NCI-H2171 (cell line): ENCODE measurements at places on chromosomes 3 and 15.

DNA sequence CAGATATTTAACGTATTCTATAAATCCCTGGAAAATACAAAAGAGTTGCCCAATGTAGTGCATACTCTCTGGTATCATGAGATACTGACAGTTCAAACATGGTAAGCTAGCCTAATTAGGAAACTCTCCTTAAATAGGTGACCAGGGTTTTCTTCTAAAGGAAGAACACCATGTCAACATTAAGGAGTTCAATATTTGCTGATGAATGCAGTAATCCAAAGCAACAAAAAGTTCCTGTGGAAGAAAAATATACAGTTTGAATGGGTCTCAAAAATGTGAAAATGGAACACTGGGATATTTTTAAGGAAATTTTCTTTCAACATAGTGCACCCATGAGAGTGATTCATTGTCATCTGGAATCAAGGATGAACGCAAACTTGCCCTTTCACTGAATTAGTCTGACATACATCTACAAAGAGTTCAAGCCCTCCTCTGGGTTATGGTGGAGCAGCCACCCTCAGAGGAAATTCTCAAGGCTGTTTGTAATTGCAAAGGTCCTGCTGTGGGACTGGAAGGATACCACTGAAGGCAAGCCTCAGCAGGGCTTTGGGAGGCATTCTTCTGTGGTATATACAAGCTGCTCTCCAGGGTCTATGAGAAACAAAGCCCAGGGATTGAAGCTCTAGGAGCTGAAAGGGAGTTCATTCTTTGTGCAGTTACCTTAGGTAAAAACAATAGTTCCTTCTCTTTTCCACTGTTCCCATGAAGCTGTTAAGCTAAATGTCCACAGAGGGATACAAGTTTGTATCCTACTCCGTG, 700.3 kb downstream of the TUSC7 start:
- no peak for DNase-seq

DNA sequence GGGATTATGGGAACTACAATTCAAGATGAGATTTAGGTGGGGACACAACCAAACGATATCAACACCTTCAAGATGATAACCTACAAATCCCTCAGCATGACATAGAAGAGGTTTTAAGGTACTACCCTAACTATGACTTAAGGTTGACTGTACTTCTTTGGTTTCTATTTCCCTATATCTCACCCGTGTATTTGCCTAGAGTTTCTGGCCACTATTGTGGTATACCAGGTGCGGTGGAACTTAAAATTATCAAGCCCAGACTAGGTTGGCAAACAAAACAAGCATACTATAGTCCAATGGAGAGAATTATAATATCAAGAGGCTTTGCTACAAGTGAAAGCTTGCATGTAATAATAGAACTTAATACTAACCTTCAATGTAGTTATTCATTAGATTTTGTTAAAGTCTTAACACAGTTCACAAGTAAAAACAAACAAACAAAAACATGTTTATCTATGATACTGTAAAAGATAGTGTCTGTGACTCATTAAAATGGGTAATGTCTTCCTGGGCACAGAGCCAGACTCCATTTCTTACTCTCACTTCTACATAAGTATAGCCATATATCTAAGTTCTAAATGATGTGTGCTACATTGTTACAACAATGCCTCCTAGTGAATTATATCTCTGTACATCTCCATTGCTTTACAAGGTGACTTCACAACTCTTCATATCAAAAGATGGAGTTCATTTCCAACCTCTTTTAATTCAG, 479.1 kb downstream of the ZBBX start:
- DNase-seq: no peak

DNA sequence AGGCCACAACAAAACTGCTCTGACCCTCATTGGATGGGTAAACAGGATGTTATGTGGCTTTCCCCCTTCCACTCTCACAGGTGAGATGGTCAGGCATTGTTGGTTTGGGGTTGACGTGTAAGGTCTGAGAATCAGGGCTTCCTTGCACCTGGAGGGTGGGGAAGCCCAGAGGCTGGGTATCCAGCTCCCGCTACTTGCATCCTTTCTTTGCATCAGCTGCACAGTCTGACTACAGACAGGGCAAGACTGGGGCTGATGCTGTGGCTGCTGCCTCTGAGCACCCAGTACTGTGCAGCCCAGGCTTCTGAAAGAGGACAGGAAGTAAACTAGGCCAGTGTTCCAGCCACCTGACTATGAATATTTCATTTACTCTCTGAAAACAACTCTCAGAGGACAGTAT, 58.0 kb upstream of the ATP2B2 start:
- no peak for DNase-seq

DNA sequence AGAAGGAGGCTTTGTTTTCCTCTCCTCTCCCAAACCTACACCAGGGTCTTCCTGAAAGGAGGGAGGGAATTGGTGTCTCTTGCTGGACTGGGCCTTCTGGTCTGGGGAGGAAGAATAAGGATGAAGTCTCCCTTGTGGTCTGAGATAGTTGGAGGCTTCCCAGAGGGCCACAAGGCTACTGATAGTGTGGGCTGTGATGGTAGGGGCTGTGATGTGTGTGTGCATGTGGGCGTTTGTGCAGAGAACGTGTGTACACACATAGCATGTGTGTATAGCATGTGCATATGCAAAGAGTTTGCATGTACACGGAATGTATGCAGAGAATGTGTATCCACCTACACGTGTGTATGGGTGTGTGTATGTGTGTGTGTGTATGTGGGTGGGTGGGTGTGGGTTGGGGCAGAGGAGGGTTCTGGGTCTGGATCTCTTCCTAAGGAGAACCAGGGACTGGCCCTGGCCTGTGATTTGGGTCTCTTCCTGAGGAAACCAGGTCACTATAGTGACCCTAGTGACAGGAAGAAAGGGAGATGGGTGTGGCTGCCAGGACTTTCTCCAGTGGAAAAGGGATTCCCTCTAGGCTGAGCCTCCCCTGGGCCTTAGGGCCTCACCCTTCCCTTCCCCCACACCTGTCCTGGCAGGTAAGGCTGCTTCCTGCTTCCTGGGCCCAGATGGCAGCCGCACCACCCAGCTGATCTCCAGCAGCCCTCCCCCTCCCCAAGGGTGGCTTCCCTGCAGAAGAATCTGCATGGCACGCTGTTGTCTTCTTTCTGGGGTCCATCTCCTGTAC, 1.7 kb downstream of the FLNB start:
- no peak for DNase-seq

DNA sequence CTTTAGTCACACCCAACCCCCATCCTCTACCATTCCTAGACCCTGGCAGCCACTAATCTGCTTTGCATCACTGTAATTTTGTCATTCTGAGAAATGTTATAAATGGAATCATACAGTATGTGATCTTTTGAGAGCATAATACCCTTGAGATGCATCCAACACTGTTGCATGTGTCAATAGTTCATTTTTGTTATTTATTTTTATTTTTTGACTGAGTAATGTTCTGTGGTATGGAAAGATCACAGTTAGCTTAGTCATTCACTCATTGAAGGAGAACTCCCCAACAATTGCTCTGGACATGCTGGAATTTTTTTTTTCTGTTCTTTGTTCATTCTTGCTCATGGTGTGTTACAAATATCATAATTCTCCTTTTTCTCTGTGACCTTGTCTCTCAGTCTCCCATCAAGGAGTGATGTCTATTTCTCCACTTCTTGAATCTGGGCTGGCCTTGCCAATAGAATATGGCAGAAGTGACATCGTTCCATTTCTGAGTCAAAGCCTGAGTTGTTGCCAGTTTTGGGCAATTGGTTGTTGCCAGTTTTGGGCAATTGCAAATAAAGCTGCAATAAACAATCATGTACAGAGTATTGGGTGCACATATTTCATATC, 6.8 kb upstream of the ADPGK start:
- no peak for DNase-seq

GRCh38 chr15:97972366-97972765, 11.9 kb downstream of the ARRDC4 start:
- peak; percentile 18 for DNase-seq

DNA sequence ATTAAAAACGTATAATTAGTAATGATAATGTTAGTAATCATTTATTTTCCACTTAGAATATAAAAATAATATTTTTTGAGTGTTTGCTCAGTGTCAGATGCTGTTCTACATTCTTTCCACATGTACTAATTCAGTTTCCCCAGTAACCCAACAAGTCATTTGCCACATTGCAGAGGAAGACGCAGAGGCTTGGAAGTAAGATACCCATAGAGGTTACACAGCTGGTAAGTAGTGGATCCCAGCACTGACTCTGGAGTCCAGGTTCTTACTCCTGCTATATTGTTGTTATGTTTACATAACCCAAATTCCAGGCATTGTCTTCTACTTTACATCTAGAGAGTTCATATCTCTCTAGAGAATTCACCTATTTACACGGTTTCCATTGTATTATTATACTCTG, 48.2 kb upstream of the MYO5C start:
- DNase-seq: no peak

- no peak for DNase-seq
Observed at GRCh38 chr3:64244011-64244942, 19.0 kb upstream of the PRICKLE2 start.

DNA sequence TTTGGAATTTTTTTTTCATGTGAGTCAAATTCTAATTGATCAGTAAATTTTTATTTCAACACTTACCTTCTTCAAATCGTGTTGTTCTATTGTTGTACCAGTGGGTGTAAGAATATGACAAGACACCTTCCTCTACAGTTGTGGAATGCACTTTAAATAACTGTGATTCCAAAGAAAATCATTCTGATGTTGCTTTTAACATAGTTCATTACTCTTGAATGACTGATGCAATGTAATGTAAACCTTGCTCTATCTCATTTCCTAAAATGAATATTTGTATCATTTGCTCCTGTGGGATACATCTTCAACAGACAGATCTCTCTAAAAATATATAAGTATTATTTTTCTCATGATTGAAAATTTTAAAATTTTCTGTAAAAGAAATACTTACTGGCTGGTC, 313.4 kb downstream of the RBMS3 start:
- DNase-seq: no peak

DNA sequence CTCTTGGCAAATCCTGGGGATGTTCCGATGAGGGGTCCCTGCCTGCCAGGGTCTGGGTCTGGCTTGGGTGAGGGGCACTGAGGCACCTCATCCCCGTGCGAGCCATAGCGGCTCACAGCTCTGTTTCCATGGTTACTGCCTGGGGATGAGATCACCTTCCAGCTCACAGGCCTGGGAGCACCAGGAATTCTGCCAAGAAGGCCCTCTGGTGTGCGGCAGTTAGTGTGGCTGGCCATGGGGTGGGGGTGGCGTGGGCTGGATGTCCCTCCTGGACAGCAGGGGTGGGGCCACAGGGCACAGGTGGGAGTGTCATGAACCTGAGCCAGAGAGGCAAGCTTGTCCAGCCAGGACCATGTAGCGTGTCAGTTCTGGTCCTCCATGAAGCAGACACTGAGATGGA, 22.1 kb upstream of the PRR23E start:
- DNase-seq: peak; percentile 24

- DNase-seq: no peak
Observed at GRCh38 chr15:88035381-88035780, 221.2 kb downstream of the NTRK3 start.

GRCh38 chr3:146189519-146190173, 28.7 kb upstream of the PLOD2 start:
- DNase-seq: peak; percentile 6

DNA sequence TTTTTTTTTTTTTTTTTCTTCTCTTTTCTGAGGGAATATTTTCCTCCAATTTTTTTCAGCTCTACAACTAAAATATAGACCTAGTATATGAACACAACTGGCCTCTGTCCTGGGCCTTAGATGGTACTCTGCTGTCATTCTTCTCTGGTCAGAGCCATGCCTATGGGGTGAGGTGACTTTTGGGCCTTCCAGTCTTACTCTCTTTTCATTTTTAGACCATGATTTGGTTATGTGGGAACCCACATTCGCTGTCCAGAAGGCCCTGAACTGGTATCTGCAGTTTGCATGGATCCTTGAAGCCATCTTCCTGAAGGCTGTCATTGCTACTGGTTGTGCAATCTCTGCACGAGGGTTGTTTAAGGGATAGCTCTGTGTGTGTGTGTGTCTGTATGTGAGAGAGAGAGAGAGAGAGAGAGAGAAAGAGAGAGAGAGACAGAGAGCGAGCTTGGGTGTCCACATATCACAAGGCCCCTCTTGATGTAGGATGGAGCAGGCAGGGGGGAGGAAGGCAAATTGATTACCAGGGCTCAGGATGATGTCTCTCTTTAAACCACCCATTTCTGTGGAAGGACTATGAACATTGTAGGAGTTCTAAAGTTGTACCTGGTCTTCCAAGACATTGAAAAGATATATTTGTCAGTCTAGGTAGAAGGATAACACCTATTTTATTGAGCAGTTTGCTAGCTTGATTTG, 6.9 kb downstream of the TGFBR2 start:
- no peak for DNase-seq

DNA sequence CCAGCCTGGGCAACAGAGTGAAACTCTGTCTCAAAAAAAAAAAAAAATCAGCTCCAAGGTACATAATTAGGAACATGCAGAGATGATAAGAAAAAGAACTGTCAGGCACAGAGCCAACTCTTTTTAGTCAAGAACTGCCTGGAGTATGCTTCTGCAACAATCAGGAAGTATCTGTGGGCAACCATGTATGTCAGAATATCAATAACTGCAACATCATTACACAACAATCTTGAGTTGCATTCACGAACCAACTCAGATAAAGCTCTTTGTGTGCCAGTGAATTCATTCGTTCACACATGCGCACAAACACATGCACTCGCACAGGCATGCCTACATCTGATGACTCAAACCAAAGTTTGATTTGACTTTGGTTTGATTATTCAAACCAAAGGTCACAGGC, 32.1 kb downstream of the EFHB start:
- DNase-seq: no peak

- DNase-seq: no peak
Observed at GRCh38 chr3:459311-459670, 262.7 kb downstream of the CHL1 start.

DNA sequence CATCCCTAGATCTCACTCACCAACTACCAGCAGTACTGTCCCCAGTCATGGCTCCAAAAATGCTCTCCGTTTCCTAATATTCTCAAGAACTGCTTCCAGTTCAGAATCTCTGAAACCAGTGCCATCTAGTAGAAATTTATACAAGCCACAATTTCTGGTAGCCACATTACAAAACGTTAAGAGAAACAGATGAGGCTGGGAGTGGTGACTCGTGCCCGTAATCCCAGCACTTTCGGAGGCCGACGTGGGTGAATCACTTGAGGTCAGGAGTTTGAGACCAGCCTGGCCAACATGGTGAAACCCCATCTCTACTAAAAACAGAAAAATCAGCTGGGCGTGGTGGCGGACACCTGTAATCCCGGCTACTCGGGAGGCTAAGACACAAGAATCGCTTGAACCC, 78.4 kb upstream of the RAD18 start:
- DNase-seq: no peak
